ENCODE measurements at places on chromosomes 13 and 19.
A peak's percentile ranks its signal among the peaks of the same experiment; 100 is the strongest.

DNA sequence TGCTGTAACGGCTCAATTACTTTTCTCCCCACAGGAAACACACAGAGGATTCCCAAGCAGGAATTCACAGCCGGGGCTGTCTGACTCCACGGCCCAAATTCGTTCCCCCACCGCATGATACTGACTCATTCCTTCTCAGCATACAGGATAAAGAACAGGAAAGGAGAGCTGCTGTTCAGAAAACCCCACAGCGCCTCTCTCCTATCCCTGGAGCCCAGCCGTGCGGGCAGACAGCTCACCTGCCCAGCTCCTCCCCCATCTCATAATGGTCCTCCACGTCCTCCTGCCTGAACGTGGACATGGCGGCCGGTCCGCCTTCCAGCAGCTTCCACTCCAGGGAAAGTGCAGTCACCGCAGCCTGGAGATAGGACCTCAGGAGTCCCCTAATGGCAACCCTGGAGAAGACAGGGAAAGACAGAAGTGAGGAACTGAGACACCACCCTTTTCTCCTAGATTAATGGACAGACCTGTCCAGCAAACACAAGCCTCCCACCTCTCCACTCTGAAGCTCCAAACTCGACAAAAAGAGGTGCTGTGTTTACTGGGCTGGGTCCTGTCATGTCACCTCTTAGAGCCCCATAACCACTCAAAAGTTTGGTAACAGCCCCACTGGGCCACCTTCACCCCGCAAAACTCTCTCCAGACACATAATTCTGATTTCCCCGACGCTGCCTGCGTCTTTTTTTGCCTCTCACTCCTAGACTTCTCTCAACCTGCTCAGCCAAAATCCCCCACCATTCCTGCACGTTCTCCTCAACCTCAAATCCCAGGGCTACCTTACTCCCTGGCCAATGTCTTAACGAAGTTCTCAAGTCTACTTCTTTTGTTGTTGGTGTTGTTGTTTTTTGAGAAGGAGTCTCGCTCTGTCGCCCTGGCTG is 1.2 kb downstream of the DAPK3 start:
- peak; percentile 49 for ATAC-seq

GRCh38 chr19:10299545-10300458 is 9.8 kb downstream of the ZGLP1 start:
- ATAC-seq: peak; percentile 24

DNA sequence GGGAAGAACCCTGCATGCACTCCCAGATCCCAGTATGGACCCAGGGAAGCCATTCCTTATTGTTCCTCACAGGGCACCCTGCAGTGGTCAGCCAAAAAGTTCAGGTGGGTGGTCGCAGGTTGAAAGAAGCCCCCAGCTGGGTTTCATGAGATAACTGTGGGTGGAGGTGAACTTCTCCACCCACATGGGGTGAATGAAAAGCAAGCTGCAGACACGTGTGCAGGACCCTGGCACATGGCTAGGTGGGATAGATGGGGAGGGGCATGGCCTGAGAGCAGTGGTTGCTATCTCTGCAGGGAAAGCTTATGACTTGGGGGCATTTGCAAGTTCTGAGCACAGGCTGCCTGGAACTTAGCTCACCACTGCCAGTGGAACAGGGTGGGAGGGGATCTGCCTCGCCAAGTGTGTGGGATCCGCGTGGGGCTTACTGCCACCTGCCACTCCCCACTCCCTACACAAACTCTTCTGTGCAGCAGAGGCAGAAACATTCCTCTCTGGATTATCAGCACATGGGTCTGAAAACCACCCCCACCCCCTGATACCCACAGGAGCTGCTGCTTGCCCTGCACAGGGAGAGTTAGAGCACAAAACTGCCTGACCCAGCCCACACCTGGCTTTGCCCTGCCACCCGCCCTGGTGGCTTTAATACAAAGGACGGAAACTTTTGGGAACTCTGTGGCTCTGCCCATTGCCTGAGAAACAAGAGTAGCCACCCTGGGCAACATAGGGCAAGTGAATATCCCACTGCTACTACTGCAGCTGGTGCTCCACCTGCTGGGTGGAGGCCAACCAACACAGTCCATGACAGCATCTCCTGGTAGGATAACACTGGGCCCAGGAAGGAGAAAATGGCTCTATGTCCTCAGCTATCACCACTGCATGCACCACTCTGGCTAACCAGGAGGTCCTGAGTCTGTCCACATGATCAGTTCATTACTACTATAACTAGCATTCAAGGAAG is 24.4 kb downstream of the PLA2G4C start:
- no peak for ATAC-seq

GRCh38 chr19:13881692-13882418 is 4.9 kb downstream of the NANOS3 start:
- no peak for ATAC-seq

DNA sequence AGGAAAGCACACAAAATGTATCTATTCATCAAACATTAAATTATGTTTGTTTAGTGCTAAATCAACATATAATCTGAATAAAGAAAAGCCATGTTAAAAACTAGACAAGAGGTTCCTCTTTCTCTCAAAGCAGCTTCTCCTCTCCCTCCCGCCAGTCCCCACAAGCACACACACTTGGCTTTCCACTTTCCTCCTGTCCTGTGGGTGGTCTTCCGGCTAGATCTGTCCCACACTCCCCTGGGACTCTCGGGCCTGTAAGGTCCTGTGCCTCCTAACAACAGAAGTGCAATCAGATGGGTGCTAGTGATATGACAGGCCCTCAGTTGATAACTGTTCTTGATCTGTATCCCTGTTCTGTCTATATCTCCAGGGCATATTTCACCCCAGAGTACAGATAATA is 45.6 kb upstream of the RAP2A start:
- ATAC-seq: no peak

DNA sequence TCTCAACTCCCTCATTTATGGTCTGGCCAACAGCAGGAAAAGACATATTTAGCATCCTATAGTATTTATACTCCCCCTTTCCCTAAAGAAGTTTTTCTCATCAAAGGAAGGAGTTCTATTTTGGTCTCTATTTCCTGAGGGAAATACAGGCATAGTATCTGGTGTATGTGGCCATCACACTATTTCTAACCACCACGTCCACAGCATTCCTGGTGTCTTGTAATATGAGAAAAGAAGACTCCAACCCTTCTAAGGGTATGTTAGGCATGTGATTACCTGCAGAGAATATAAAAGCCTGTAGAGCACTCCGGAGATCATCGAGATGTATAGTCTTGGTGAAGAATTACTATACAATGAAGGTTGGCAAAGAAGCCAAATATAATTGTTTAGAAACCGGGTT is 137.4 kb downstream of the VWA8 start:
- no peak for ATAC-seq

DNA sequence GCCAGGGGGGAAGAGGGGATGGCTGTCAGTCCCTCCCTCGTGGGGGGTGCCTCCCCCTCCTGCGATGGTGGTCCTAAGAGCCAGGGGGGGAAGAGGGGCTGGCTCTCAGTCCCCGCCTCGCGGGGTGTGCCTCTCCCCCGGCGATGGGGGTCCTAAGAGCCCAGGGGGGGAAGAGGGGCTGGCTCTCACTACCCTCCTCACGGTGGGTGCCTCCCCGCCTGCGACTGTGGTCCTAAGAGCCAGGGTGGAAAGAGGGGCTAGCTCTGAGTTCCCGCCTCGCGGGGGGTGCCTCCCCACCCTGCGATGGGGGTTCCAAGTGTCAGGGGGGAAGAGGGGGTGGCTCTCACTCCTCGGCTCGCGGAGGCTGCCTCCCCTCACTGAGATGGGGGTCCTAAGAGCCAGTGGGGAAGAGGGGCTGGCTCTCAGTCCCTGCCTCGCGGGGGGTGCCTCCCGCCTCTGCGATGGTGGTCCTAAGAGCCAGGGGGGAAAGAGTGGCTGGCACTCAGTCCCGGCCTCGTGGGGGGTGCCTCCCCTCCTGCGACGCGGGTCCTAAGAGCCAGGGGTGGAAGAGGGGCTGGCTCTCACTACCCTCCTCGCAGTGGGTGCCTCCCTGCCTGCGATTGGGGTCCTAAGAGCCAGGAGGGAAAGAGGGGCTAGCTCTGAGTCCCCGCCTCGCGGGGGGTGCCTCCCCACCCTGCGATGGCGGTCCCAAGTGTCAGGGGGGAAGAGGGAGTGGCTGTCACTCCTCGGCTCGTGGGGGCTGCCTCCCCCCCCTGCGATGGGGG is 2325.6 kb upstream of the PCDH20 start:
- ATAC-seq: no peak

DNA sequence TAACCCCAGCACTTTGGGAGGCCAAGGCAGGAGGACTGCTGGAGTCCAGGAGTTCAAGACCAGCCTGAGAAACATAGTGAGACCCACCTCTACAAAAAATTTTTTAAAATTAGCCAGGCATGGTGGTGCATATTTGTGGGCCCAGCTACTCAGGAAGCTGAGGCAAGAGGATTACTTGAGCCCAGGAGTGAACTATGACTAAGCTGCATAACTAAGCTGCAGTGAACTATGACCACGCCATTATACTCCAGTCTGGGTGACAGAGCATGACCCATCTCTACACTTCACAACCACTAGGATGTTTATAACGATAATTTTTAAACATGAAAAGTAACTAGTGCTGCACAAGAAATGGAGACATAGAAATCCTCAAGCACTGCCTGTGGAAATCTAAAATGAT is 352.7 kb upstream of the SGCG start:
- peak; percentile 84 for ATAC-seq

DNA sequence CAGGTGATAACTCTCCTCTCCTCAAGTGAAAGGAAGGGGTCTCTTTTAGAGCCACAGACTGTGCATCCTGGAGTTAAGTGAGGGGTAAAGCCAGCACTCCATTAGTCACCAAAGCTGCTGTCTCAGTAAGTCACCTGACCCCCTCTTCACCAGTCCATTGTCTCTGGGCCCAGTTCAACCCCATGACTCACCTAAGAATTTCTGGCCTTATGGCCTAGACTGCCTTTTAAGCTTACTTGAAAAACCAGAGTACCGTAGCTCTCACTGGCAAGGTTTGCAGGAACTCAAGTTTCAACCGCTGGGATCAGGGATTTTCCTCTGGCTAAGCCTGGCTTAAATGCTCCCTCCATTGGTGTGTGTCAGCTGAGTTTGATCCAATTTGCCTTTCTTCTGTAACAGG is 23.4 kb upstream of the EID2 start:
- ATAC-seq: peak; percentile 96

GRCh38 chr19:33345163-33345562 is 28.3 kb upstream of the CEBPG start:
- no peak for ATAC-seq

DNA sequence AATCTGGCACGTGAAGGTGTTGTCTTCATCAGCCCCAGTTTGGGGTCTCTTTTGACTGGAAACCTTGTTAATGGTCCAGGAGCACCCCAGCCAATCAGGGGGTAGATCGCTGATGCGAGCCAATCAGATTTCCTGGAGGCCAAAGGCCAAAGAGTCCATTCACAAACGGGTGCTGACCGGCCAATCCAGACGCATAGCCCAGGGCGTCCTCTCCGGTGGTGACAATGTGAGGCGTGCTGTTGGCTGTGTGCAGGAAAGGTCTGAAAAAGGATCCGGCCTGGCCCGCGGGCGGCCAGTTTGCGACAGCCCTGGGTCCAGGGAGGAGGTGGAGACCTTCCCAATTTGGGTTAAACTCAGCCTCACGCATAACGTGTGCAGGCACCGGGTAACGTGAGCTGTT is 3.1 kb downstream of the MAST3 start:
- no peak for ATAC-seq

GRCh38 chr19:6352381-6353165 is 8.8 kb upstream of the CLPP start:
- ATAC-seq: no peak

- ATAC-seq: no peak
Measured at GRCh38 chr19:2806736-2807378, 12.8 kb upstream of the ZNF554 start.

DNA sequence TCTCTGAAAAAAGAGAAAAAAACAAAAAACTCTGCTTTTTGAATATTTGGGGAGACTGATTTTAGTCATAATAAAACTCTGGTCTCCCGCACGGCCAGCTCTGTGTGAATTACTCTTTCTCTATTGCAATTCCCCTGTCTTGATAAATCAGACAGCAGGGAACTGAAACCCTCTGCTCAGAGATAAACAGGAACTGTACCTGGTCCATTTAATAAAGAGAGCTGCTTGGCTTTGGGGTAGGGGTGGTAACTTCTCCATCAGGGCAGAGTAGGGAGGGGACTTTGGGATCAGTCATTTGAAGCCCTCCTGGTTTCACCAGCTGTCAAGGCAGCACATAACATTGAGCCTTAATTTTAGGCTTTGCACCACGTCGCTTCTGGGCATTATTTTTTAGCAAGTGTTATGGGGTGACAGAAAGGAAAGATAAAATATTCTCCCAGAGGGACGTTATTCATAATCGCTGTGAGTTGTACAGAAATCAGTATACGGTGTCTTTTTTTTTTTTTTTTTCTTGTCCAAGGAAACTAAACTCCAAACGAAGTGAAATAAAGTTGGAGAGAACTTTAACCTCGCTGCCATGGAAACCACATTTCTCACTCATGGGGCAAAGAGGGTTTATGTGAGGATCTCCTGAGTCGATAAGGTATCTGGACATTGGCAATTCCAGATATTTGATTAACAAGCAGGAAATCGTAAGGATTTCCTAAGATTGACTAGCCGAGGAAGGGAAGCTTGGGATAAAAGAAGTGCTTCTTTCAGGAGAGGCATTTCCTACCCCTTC is 99.0 kb upstream of the MRI1 start:
- no peak for ATAC-seq

- no peak for ATAC-seq
Measured at GRCh38 chr13:27280009-27280656, 9.5 kb downstream of the RASL11A start.

DNA sequence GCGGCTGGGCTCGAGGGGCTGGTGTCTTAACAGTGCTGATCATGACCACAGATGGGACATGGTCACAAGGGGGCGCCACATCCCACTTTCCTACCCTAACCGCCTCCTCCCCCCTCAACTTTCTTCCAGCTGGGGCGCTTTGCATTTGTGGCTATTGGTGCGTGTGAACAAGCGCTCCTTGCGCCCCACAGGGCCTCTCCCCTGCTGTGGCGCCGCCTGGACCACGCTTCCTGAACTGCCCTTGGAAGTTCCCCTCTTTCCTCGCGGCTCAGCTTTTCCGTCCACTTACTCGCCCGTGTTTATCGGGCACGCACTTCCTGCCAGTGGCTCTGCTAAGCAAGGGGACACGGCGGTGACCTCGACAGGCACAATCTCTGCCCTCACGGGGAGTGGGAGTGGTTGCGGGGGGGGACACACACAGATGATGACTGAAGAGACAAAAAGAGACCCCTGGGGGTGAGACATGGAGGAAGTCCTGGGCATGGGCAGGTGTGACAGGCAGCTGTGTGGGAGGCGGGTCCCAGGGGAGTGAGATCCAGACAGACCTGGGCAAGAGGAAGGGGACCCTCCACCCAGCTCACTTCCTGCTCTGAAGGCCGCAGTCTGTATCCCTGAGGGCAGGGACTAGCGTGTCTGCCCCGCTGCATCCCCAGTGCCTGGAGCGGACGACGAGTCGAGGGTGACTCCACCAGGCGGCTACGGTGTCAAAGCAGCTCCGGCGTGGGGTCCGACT is 40.3 kb downstream of the ZNF787 start:
- peak; percentile 61 for ATAC-seq
